ENCODE measurements at places on chromosomes 5 and 9.

- DNase-seq: no peak
Observed at GRCh38 chr5:138664276-138664943, 88.8 kb upstream of the CTNNA1 start.

DNA sequence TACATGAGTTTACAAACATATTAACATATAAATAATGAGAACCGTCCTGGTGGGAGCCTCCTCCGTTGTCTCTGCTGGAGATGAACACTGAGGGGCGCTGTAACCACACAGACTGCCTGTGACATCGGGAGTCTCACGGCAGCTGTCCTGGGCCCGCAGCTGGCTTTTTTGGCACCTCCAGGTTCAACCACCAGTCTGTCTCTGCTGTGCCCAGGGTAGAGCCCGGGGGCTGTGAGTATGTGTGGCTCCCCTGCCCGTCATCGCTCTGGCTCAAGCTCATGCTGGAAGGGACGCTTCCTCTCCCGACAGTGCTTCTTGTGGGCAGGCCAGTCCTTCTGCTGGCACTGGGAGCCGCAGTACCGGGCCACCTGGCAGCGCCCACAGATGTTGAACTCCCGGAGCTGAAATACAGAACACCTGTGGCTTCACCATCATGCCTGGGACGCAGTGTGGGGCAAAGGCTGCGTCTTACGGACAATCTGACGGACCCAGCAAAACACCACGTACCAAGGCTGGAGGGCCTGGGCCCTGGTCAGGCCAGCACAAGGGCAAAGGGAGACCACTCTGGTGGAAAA, 3.6 kb upstream of the DPH7 start:
- DNase-seq: no peak

GRCh38 chr5:170863646-170864045, 1.8 kb downstream of the RANBP17 start:
- DNase-seq: no peak

- no peak for DNase-seq
Observed at GRCh38 chr5:131265311-131265803, 1.5 kb downstream of the CDC42SE2 start.

GRCh38 chr9:31005086-31005665, 1379.3 kb upstream of the ACO1 start:
- no peak for DNase-seq

DNA sequence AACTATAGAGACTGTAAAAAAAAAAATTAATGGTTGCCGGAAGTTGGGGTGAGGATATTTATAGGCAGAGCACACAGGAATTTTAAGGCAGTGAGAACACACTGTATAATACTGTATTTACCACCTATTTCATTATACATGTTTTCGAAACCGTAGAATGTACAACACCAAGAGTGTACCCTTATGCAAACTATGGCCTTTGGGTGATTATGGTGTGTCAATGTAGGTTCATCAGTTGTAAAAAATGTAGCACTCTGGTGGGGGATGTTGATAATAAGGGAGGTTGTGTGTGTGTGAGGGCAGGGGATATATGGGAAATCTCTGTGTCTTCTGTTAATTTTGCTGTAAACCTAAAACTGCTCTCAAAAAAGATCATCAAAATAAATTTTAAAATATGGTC, 791.7 kb upstream of the CDH10 start:
- no peak for DNase-seq

DNA sequence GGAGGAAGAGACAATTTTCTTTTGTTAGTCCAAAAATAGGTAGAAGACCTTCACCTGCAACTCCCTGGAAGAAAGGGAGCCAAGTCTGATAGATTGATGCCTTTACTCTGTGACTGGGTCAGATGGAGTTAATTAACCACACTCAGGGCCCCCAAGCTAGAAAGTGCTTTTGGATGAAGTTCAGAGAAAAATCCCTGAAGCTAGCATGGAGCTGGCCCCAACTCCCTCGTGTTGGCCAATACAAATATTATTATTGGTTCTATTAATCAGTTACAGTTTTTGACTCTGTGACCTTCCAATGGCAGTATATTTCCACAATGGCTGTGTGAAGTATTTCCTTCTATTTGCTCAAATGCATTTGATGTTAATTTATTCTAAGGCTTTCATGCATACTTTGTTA, 1753.5 kb downstream of the EFNA5 start:
- DNase-seq: no peak

GRCh38 chr5:80083101-80083890, 48.1 kb downstream of the THBS4 start:
- DNase-seq: no peak

Data from activated T-helper 9 cell treated with anti-CD3 and anti-CD28 coated beads, Interleukin-2, amount 50 U/mL, for 16 hours (primary cell).